ENCODE measurements at places on chromosomes 11 and 22. TPM values are rescaled to one million over a fixed set of nuclear protein-coding genes. Genes with fewer than 3 reads are reported as not detected.
A peak's percentile ranks its signal among the peaks of the same experiment; 100 is the strongest.

DNA sequence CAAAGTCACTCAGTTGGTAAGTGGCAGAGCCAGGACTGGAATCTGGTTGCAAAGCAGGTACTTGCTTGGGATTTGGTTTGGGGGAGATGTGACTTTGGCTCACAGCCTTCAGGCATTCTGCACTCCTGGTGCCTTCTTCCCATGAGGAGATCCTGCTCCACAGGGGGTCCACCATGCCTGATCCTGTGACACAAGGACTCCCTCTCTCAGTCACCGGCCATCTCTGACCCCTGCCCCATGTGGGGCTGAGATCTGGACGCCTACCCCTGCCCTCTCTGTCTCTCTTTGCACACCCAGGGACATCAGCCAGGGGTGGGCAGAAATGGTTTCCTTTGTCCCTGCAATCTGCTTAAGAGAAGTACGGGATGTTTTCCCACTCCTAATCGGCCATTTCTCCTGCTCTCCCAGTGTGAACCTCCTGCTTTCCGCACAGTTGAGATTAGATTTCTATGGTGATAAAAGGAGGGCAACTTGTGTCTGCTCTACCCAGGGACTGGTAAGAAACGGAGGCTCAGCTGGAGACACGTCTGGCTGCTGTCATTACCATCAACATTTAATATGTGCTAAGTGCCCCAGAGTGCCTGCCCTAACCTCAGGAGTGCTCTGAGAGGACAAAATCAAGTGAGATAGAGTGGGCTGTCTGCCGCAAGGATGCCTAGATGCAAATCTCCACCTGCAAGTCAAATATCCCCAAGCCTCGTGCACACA is 11.1 kb upstream of the FXYD6 start:
- no peak overlapping the region for H3K4me3 ChIP-seq
- no peak for DNase-seq

Gene KRTAP5-7
- total RNA-seq = 0.17 TPM

Gene CAPN5
- total RNA-seq = 12.3 TPM

DNA sequence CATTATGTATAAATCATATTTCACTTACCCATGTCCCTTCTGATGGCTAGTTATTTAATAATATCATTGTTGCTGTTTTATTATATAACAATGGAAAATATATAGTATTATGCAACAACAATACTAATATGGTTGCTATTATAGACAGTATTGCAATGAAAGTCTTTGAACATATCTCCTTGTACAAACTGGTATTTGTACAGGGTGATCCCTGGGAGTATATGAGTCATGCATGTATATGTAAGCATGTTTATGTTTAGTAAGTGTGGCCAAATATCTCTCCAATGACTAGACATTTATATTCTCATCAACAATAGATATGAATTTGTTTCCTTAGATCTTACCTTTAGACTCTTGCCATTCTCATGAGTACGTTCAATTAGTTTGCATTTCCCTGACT is 55.9 kb downstream of the KCNC1 start:
- H3K27me3 ChIP-seq = no peaks in the 10 kb centered on the region
- no peak overlapping the region for H3K27ac ChIP-seq
- H3K36me3 ChIP-seq = no peaks in the 10 kb centered on the region

GRCh38 chr11:31107649-31108048 is 261.9 kb downstream of the DCDC1 start:
- no peaks in the 10 kb centered on the region for H3K27me3 ChIP-seq
- no peak overlapping the region for H3K27ac ChIP-seq
- no peaks in the 10 kb centered on the region for H3K4me1 ChIP-seq
- DNase-seq = no peak
- no peaks in the 10 kb centered on the region for H3K36me3 ChIP-seq

DNA sequence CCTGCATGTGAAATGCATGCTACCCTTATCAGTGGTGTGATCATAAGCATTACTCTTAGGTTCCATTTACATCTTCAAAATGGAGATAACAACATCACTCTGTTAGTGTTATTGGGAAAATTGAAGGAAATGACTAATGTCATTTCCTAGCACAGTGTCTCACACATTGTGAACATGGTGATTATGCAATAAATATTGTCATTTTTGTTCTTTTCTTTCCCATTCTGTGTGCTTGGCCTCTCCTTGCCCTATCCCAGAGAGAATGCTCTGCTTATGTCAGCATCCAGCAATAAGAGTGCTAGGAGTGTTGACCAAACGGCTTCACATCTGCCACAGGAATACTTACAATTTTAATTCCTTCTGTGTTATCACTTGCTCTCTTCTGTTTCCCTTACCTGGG is 1024.1 kb upstream of the CCDC90B start:
- no peaks in the 10 kb centered on the region for H3K4me1 ChIP-seq
- H3K27ac ChIP-seq = no peak overlapping the region
- no peak for DNase-seq
- no peak overlapping the region for H3K4me3 ChIP-seq

Gene PRG3
- total RNA-seq = not detected

Gene LAYN
- total RNA-seq = 117 TPM

Gene HSPB2
- 2.8 TPM for total RNA-seq

DNA sequence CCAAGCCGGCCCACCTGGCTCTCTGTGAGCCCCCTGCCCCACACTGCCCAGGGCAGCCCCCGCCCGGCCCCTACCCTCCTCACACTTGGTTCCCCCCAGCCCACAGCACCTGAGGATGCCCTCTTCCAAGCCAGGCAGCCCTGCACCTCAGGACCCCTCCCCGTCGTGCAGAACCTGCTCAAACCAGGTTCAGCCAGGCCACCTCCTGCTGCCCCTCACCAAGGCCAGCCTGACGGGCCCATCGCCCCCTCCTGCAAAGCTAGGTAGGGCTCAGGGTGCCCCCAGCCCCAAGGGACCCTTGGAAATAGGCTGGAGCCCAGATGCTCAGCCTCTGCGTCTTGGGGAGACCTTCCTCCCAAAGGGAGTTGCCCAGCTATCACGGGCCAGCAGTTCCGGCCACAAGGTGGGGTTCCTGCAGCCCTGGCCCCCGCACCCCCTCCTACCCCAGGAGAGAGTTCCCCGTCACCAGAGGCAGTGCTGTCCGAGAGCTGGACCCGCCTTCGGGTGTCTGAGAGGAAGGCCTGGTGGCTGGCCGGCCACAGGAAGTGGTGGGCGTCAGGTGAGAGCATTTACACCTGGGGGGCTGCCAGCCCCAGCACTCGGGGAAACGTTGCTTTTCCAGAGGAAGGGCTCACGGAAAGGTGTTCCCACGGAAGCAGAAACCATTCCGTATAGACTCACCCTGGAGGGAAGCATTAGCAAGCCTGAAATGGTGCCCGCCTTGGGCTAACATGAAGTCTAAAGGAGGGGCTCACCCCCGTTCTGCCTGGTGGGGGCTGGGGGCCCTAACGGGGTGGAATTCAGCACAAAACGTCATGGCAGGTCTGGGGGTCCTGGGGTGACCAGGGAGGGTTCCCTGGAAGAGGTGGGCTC is 3.2 kb upstream of the SYT8 start:
- H3K27ac ChIP-seq = no peak overlapping the region
- H3K36me3 ChIP-seq = no peaks in the 10 kb centered on the region
- H3K27me3 ChIP-seq = peaks cover 4% of the 10 kb centered on the region
- no peak overlapping the region for H3K4me3 ChIP-seq
- peaks cover 7% of the 10 kb centered on the region for H3K4me1 ChIP-seq

DNA sequence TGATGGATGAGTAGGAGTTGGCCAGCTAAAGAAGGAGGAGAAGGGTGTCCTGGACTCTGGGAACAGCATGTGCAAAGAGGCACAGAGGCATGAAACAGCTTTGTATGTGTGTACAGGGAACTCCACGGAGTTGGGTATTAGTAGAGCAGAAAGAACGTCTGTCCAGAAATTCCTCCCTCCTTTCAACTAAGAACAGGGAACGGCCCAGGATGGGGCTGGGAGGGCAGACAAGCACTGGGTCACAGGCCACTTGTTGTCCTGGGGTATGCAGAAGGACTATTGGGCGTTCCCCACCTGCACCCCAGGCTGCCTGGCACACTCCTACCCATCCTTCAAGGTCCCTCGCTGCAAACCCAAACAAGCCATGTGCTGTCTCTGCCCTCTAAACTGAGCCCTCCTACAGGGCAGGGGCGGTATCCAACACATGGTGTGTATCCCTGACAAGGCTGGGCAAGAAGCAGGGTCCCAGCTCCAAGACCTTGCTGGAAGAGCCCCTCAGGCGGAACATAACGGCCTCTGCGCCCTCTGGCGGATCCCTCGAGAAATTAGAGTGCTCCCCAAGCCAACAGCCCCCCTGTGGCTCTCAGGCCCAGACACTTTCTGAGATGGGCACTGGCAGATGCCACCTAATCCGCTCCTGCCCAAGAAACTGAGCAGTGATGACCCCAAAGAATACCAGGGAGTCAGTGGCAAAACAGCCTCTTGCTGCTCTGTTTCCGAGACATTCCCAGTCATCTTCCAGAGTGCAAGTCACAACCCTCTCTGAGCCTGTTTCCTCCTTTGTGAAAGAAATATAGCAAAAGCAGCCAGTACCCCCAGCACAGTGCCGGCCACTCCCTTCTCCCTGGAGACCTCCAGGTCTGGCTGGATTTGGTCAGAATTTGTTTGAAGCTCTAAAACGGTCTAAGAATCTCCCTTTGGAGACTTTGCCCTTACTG is 1.6 kb upstream of the ELFN2 start:
- peak; percentile 53 for DNase-seq
- no peaks in the 10 kb centered on the region for H3K36me3 ChIP-seq
- no peak overlapping the region for H3K4me3 ChIP-seq
- H3K4me1 ChIP-seq = peaks cover 5% of the 10 kb centered on the region
- H3K27me3 ChIP-seq = peaks cover 33% of the 10 kb centered on the region
